ENCODE measurements at places on chromosomes 1 and 21.

DNA sequence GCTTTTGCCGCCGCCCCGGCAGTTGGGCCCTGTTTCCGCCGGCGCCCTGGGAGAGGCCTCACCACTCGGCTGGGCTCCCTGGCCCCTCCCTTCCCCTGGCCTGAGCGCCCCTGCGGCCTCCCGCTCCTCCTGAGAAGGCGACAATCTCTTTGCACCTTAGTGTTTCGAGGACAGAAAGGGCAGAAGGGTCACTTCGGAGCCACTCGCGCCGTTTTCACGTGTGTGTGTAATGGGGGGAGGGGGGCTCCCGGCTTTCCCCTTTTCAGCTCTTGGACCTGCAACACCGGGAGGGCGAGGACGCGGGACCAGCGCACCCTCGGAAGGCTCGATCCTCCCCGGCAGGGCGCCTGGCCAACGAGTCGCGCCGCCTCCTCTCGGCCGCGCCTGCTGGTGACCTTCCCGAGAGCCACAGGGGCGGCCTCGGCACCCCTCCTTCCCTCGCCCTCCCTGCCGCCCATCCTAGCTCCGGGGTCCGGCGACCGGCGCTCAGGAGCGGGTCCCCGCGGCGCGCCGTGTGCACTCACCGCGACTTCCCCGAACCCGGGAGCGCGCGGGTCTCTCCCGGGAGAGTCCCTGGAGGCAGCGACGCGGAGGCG lies 432 bp upstream of the SIM2 start:
- no peak for DNase-seq

DNA sequence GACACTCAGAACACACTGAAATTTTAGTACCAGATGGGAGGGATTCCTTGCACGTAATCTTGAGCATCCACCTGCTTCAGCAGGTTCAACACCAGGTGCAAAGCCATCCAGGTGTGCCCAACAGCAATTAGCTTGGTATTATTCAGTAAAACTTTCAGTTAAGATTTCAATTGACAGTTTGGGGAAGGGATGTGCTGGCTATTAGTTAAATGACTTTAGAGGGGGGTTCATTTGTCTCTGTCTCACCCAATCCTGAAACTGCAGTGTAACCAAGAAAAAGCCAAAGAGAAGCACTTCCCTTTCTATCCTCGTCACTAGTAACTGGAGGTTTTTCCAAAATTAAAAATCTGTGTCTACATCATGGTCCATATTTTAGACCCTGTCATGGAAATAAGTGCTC lies 90.9 kb downstream of the PIK3R3 start:
- DNase-seq = no peak

GRCh38 chr1:7912145-7912544 lies 28.5 kb downstream of the TNFRSF9 start:
- DNase-seq = no peak

DNA sequence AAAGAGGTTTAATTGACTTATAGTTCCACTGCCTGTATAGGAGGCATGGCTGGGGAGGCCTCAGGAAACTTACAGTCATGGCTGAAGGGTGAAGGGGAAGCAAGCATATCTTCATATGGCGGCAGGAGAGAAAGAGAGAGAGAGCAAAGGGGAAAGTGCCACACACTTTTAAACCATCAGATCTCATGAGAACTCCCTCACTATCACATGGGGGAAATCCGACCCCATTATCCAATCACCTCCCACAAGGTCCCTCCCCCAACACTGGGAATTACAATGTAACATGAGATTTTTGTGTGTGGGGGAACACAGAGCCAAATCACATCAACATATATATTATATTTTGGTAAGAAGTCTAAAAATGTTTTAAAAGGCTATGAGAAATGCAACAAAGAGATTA lies 27.2 kb downstream of the FABP3 start:
- no peak for DNase-seq

- no peak for DNase-seq
These were observed 58.1 kb upstream of the VTCN1 start for GRCh38 chr1:117268535-117269455.

GRCh38 chr1:30310966-30311742 lies 412.2 kb downstream of the MATN1 start:
- peak; percentile 62 for DNase-seq

- DNase-seq = no peak
These were observed 441.6 kb downstream of the OMA1 start for GRCh38 chr1:58104960-58105359.

- no peak for DNase-seq
These were observed 16.5 kb downstream of the CLDN19 start for GRCh38 chr1:42723511-42723910.

DNA sequence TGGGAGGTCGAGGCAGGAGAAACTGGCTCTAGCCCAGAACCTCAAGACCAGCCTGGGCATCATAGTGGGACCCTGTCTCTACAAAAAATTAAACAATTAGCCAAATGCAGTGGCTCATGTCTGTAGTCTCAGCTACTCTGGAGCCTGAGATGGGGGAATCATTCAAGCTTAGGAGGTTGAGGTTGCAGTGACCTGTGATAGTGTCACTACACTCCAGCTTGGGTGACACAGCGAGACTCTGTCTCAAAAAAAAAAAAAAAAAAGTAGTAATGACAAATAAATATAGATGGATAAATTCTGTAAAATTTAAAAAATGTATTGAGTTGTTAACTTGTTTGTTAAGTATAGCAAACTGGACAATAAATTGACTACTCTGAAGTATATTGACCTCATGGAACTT lies 5.9 kb upstream of the CDC14A start:
- DNase-seq = no peak

DNA sequence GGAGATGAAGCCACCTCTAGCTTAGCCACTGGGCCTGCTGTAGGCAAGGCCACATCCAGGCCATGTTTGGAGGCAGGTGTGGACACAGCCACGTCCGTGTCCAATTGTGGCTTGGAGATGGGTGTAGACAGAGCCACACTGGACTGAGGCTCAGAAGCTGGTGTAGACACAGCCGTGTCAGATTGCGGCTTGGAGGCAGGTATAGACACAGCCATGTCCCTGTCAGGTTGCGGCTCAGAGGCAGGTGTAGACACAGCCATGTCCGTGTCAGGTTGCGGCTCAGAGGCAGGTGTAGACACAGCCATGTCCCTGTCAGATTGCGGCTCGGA lies 2.2 kb downstream of the PERM1 start:
- no peak for DNase-seq

DNA sequence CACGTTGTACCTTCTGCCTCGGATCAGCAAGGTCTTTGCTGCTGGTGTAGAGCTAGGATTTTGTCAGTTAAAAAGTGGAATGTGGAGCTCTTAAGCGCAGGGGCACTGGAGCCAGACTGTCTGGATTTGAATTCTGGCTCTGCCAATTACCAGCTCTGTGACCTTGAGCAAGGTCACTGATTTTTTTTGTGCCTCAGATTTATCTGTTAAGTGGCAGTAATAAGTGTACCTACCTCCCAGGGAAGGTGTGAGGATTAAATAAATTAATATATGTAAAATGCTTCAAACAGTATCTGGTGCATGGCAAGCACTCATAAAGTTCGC lies 40.3 kb downstream of the UBE2U start:
- DNase-seq = no peak

- no peak for DNase-seq
These were observed 6.2 kb upstream of the AADACL3 start for GRCh38 chr1:12709696-12710095.

DNA sequence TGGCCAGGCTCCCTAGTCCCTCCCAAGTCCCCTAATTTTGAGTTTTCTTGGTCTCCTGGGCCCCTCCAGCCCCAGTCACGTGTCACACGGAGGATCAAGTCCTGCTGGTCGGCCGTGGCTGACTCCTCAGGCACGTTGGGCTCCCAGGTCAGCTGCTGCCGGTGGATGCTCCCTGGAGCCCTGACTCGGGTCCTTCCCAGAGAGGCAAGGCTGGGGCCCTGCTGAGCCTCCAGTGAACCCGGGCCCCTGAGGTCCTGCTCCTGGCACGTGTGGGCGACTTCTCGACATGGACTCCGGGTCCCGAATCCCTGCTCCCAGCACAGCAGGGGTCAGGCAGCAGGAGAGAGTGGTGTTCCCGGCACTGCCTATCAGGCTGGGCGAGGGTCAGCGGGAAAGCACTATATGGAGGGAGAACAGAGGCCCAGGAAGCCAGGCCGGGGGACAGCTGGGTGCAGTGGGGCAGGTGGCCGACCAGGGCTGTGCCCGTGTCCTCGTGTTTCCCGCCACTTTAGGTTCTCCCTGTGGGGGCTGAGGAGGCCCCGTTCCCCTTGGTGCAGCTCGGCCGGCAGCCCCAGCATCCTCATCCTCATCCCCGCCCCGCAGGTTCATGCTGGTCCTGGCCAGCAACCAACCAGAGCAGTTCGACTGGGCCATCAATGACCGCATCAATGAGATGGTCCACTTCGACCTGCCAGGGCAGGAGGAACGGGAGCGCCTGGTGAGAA lies 13.2 kb downstream of the TMEM240 start:
- no peak for DNase-seq

DNA sequence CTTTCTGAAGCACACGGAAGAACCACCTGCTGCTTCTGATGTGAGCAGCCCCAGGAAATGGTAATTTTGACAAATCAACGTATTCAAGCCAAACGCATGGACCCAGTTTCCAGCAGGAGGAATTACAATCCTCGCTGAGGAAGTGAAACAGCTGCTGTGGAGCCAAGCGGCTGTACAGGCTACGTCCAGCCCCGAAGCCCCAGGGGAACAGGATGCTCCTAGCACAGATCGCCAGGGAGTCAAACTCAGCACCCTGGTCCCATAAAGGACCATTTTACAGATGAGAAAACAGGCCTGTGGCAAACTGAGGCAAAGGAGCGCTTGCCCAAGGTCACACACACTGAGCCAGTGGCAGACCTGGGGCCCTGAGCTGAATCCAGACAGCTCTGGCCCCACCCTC lies 108.0 kb downstream of the PTPRU start:
- DNase-seq = no peak

GRCh38 chr1:50973255-50973654 lies 3.2 kb downstream of the CDKN2C start:
- DNase-seq = no peak

- DNase-seq = no peak
These were observed 27.7 kb upstream of the PLEKHM2 start for GRCh38 chr1:15656464-15656863.

- no peak for DNase-seq
These were observed 578.5 kb downstream of the USP25 start for GRCh38 chr21:16308269-16308668.

- no peak for DNase-seq
These were observed 388.5 kb downstream of the PCP4 start for GRCh38 chr21:40255518-40256444.

- DNase-seq = no peak
These were observed 48.4 kb upstream of the IGSF5 start for GRCh38 chr21:39696618-39697017.

DNA sequence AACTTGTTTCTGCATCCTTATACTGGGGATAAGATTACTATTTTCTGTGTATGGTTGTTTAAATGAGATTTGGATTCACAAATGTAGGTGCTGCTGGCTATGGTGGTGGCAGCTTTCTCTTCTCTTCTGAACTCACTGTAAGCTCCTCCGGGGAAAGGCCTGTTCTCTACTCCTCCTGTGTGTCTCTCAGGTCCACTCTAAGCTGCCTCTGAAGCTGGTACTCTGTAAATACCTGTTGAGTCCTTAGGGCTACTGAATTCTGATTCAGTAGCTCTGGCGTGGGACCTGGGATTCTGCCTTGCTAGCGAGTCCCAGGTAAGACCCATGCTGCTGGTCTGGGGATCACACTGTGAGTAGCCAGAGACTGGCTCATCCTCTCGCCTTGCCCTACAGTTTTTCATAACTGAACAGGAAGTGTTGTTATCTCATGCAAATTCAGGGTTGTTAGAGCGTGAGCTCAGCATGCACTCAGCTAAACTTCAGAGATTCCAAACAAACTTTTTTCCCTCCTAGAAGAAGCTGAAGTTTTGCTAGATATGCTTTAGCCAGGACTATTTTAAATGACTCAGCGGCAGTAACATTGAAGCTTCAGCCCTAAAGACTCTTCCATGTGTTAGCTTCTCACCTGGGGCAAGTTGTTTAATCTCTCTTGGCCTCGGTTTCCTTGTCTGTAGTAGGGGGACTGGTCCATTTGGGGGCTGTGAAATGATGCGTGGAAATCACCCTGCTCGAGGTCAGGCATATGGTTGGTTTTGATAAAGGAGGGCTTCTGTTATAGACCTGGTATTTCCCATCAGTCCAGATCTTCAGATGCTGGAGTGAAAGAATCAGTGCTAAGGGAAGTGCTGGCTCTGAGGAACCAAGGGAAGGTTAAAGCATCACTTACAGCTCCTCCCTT lies 271.5 kb upstream of the TMEM51 start:
- no peak for DNase-seq

DNA sequence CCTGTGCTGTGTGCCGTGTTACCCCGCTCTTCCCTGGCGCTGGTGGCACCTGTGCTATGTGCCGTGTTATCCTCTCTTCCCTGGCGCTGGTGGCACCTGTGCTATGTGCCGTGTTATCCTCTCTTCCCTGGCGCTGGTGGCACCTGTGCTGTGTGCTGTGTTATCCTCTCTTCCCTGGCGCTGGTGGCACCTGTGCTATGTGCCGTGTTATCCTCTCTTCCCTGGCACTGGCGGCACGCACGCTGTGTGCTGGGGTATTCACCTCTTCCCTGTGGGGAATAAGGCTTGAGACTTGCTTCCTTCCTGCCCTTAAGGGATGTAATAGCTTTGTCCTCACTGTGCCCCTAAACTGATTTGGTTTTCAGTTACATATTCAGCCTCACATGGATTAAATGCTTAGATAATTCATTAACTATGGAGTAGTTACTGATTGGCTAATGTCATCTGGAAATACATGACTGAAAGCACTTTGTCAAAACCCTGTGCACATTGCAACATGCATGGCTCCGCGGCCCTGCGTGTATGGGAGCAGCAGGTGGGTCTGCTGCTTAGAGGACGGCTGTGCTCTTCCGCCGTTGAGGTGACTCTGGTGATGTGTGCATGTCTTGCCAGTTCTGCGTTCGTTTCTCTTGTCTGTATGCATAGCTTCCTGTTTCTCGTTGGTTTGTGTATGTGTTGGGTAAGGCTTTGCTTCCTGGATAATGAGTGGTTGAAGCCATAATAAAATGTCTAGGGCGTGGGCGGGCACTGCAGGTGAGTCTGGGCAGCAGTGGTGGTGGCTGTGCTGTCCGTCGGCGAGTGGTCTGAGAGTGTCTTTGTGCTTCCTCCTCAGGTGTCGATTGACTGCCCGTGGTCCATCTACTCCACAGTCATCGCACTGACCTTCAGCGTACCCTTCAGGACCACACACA lies 17.9 kb upstream of the PWP2 start:
- DNase-seq = peak; percentile 25

- no peak for DNase-seq
These were observed 144.0 kb downstream of the LEPR start for GRCh38 chr1:65564493-65564892.

DNA sequence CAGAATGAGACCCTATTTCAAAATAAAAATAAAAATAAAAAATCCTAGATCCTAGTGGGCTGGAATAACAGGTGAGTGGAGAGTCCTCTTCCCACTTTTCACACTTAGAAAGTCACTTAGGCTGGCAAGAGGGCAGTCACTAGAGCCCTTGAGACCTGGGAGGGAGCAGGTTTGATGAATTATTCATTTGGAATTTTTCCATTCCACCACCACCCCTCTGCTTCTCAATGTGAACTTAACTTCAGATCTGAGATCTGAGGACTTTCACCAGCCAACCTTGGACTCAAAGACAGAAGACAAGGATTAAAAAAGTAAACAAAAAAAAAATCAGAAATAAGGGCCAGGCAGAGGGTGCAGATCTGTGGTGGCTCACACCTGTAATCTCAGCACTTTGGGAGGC lies 16.5 kb downstream of the AKR7A3 start:
- DNase-seq = no peak

GRCh38 chr1:10773851-10774614 lies 22.4 kb downstream of the CASZ1 start:
- DNase-seq = no peak

Data from type B pancreatic cell (in vitro differentiated cells).